ENCODE measurements at places on chromosomes 5 and 9.

GRCh38 chr5:67021031-67021430 lies 175.6 kb downstream of the CD180 start:
- DNase-seq, result no peak

DNA sequence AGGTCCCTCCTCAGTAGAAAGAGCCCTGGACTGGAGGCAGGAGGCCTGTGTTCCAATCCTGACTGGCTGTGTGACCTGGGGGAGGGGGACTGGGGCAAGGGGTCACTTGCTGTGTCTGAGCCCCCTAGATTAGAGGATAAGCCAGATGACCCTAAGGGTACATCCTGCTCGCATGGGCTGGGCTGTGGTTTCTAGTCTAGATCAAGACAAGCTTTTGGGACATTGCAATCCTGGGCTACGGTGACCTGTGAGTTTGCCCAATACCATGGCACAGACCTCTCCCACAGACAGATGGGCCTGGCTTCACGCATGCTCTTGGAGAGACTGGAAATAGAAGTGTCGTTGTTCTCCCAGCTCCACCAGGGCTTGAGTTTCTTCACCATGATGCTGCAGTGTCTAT lies 27.0 kb downstream of the NDUFA8 start:
- DNase-seq, result peak; percentile 11

- no peak for DNase-seq
Measured at GRCh38 chr9:16612627-16613026, 257.8 kb downstream of the BNC2 start.

DNA sequence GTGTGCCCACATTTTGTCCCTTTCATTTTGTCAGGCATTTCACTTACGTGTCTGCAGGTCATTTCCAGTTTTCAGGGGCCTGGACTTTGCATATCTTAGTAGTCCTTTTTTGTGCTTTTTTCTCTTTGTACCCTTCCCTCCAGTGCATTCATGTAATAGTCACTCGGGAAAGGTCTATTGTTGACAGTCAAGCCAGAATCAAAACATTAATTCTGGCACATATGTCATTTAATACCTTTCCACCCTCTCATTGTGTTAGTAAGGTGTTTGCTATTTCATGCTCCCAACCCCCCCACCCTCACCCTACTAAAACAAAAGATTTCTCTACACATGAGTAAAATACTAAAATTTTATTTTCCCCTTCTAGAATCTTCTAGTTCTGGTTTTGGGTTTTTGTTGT lies 42.7 kb downstream of the UGCG start:
- DNase-seq, result no peak

DNA sequence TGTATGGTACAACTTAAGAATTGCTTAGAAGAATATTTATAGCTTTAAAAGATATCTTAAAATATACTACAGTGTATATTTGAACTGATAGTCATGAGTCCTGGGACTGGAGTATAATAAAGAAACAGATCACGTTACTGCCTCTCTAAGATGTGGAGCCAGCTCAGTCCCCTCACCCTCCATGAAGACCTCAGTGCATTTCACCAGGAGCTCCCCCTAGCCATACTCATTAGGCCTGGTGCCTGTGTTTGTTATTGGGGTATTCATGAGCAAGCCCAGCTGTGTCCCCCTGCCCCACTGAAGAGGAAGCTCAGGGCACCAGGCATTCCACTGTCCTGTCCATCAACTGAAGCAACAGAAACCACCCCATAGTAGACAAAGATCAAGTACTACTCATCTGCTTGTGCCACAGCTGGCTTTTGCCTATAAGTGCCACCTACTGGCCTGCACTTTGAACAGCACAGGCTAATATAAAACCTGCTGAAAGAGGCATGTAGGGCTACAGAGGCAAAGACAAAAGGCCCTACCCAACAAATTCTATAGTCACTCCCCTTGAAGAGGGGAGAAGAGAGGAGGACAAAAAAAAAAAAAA lies 850.2 kb upstream of the NUDT12 start:
- DNase-seq, result no peak

- DNase-seq, result no peak
Measured at GRCh38 chr5:143121135-143121475, 282.4 kb downstream of the NR3C1 start.

DNA sequence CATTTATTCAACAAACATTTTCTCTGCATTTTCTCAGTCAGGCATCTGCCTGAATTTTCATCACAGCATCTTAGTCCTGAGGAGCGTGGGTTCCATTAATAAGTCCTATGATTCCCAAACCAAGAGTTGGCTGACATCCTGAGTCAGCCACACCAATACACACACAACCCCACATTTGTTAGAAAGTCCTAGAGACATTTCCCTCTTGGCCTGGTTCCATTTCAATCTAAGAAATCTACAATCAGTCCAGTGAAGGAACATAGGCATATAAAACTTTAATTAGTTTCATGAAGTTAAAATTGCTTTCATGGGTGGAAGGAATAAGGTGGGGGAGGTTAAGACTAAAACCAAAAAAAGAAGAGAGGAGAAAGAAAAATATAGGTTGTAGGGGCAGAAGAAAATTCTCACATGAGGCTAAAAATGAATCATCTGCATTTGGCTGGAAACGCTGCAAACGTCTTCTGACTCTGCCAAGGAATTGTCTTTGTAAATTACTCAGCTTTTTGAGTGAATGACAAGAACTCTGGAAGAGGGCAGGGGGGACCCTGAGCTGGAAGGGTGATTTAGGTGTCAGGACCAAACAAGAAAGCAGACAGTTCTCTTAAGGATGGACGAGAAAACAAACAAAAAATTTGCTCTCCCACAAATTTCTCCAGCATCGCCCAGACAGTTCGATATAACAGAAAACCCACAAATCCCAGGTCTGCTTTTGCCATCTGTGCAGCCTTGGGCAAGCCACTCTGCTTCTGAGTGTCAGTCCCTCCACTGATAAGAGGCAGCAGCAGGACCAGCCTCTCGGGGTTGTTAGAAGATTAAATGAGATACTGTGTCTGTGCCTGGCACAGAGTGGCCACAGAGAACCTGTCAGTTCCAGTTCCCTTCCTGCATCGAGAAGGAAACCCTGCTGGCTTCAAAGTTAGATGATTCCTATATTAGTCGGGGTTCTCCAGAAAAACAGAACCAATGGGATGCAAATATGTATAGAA lies 289.7 kb downstream of the CDK5RAP2 start:
- no peak for DNase-seq

DNA sequence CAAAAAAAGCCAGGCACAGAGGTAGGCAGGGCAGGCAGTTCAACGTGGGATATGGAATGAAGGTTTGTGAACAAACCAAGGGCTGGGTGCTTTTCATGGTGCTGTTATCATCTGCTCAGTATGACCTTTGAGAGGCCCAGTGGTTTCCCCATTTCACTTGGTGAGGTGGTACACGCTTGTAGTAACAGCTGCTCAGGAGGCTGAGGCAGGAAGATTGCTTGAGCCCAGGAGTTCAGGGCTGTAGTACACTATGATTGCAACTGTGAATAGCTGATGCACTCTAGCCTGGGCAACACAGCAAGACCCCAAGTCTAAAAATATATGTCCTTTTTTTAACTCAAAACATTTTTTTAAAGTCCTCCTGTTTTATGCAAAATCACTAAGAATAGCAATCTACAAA lies 174.8 kb downstream of the ENC1 start:
- DNase-seq, result no peak

- no peak for DNase-seq
Measured at GRCh38 chr5:83400701-83401100, 70.8 kb upstream of the VCAN start.

GRCh38 chr5:155839251-155840037 lies 487.5 kb upstream of the SGCD start:
- DNase-seq, result no peak

DNA sequence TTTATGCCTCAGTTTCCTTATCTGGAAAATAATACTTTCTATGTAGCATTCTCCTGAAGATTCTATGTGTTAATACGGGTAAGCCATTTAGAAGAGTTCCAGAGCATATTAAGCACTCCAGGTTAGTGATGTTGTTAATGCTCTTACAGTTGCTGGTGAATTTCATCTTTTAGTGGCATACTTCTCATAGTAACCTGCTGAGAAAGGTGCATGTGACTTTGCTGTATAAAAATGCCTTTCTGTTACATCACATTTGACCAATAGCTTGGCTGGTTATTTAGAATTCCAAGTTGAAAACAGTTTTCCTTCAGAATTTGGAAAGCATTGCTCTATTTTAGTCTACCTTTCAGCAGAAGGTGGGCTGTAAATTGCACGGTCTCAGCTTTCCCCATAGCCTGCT lies 27.2 kb downstream of the GCNT1 start:
- no peak for DNase-seq

- DNase-seq, result no peak
Measured at GRCh38 chr5:34015120-34015822, 7.4 kb upstream of the AMACR start.

DNA sequence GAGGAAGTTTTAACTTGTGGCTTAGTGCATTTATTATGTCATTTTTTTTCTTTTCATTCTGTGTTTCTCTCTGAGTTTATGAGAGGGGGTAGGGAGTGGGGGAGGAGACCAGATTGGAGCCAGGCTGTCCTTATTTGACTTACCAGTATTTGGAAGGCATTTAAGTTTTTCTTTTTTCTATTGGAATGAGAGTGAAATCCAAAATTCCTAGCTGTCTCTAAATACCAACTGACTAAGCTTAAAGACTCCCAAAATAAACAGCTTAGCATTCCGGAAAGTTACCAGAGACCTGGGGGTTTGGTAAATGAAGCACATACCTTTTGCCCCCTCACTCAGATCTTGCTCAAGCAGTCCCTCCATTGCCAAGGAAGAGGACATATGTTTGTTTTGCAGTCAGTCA lies 581.9 kb upstream of the BRINP1 start:
- no peak for DNase-seq

- no peak for DNase-seq
Measured at GRCh38 chr5:100472091-100472490, 63.1 kb upstream of the FAM174A start.

DNA sequence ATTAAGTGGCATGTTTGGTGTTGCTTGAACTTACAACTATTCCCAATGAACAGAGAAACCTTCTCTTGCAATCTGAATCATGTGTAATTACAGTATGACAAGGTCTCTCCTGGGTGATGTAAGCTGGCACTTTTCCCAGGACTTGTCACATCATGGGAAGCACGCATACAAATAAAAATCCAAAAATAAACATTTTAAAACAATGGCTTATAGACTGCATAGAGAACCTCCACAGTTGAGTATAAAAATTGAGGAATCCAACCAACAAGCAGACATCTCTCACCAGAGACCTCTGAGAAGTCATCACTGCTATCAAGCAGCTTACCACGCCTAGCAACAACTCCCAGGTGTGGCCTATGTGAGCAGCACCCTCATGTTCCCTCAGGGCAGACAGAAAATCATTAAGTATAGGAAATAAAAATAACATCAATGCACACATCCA lies 3.9 kb downstream of the MLLT3 start:
- no peak for DNase-seq

- DNase-seq, result no peak
Measured at GRCh38 chr5:77514457-77514856, 22.3 kb upstream of the WDR41 start.

GRCh38 chr5:937151-937924 lies 44.7 kb downstream of the TRIP13 start:
- no peak for DNase-seq

- DNase-seq, result no peak
Measured at GRCh38 chr9:35499701-35500030, 9.8 kb downstream of the RUSC2 start.

DNA sequence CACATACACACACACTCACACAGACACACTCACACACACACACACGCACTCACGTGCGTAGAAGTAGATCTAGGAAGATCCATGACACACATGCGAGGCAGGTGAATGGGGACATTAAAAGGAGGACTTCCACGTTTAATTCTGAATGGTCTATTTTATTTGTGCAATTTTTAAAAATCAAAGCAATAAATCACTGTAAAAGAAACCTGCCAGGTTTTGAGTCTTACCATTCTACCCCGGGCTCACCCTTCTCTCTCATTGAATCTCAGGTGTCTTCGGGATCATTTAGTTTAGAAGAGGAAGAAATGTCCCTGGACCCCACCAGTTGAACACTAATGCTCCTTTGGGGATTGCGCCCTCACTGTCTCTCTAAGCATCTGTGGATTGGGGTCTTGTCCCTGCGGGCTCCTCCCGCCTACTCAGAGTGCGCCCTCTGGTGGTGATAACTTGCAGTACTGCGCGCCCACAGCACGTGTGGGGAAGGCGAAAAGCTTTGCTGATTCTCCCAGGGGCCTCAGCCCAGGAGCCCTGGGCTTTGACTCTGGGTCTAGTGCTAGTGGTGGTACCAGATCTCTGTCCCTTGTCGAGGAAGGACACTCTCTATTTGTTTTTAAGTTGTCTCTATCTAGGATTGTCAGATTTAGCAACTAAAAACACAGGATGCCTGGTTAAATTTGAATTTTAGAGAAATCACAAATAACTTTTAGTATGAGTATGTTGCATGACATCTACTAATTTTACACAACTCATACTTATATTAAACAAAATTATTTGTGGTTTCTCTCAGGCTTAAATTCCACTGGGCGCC lies 34.8 kb downstream of the BOD1 start:
- peak; percentile 13 for DNase-seq

GRCh38 chr5:137462816-137463520 lies 36.2 kb downstream of the SPOCK1 start:
- DNase-seq, result no peak

DNA sequence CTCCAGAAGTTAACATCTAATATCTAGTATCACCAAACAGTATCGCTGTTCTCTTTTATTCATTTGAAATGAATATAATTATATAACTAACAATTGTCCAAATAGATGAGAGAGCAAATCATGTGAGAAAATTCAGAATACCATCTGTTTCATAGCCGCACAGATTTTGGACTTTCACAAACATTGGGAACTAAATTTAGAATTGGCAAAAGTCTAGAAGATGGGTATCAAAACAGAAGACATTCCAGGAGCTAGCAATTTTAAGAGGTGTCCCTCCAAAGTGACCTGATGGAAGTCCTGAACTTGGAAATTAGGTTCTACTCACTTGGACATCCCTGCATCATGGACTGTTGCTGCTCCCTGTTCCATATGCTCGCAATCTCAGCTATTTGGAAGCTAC lies 57.0 kb upstream of the FSD1L start:
- DNase-seq, result no peak

DNA sequence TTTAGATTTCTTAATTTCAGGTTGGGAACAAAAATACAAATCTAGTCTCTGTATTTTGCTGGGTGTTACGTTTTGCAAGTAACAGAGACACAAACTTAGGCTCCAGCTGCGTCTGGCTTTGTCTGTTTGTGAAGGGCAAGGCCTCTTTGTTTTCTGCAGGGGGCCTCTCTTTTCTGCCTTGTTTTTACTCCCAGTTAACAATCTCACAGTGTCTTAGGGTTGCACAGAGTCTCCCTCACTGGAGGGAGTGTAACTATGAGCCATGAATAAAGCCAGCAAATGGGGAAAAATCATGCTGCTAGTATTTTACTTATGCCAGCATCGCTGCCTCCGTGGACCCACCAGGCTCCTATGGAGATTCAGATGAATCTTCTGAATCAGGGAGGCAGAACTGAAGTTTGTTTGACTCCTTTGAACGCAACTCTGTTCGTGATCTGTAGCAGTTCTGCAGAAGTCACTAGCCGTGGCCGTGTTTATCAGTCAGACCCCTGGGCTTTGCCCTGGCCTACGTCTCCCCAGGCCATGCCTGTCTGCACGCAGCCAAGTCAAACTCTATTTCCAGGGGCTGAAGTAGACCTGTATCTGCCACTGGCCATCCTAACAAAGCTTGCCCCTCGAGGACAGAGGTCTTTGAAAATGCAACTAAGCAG lies 77.2 kb downstream of the ATP10B start:
- DNase-seq, result no peak
